Daoy (cell line): ENCODE measurements at places on chromosomes 4 and X.
A peak's percentile ranks its signal among the peaks of the same experiment; 100 is the strongest.

- DNase-seq = no peak
These were observed 162.8 kb downstream of the PPP1R2C start for GRCh38 chrX:42615161-42615563.

DNA sequence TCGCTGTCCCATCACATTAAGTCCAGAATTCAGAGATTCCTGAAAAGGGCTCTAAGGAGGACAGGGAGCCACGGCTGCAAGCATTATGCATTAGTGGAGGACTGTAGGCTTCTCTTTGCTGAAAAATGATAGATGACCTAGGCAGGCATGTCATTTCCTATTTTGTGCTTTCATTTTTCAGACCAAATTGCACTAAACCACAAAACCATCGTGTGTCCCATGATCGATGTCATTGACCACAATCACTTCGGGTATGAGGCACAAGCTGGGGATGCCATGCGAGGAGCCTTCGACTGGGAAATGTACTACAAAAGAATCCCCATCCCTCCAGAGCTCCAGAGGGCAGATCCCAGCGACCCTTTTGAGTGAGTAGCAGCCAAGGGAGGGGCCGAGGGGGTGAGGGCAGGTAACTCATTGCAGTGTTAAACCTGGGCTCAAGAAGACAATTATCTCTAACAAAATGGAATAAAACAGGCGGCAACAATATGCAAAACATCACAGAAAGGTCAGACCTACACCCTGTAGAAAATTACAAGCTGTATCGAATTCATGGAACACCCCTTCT, 355.2 kb upstream of the GALNT7 start:
- DNase-seq = no peak

DNA sequence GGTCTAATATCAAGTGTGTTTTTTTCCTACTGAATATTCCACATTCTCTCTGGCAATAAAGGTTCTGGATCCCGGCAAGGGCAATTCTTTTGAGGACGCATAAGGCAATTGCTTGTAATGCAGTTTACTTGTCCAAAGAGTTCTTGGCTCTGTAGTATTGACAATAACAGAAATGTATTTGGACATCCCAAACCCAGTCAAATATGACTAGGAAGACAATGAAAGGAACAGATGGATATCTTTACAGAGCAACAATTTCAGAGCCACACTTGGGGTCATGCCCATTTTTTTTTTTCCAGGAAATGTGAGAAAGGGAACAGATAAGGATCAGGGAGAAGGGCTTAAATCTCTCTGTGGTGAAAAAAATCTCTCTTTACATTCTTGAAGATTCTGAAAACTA, 12.2 kb downstream of the GK2 start:
- no peak for DNase-seq

DNA sequence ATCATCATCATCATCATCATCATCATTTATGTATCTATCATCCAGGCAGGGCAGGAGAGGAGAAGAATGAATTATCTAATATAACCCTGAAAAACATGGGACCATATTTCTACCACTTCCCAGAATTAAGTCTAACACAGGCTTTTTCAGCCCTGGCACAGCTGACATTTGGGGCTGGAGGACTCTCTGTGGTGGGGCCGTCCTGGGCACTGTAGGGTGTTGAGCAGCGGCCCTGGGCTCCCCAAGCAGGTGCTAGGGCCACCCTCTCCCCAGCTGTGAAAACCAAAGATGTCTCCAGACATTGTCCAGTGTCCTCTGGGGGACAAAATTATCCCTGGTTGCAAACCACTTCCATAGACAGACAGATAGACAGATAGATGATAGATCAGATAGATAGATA, 288.4 kb downstream of the CRLF2 start:
- no peak for DNase-seq

GRCh38 chrX:116272322-116272721, 101.8 kb downstream of the AGTR2 start:
- DNase-seq = no peak

DNA sequence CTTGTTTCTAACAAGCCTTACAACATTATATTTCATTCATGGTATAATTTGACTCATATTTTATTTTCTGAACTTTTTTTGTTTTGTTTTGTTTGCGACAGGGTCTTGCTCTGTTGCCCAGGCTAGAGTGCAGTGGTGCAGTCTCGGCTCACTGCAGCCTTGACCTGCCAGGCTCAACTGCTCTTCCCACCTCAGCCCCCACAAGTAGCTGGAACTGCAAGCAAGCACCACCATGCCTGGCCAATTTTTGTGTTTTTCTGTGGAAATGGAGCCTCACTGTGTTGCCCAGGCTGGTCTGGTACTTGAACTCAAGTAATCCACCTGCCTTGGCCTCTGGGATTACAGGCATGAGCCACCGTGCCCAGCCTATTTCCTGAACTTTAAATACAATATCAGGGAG, 42.5 kb downstream of the GRID2 start:
- no peak for DNase-seq

DNA sequence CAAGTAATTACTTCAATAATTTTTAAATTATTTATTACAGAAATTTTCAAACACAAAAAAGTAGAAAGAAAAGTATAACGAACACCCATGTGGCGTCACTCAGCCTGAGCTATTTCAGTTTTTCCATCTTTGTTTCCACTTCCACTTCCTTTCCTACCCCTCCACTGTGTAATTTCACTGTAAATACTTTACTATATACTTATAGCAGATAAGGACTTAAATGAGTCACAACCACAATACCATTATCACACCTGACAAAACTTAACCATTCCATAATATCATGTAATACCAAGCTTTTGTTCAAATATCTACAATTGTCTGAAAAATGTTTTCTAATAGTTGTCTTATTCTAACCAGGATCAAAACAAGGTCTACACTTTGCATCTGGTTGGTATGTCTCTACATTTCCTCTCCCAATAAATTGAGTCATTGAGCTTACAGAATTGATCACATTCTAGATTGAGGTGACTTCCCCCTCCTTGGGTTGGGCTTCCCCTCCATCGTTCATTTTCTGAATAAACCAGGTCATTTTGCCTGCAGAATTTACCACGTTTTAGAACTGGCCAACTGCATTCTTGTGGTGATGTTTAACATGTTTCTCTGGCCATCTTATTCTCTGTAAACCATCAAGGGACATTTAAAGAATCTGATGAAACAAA, 48.7 kb downstream of the ATP10D start:
- DNase-seq = no peak

DNA sequence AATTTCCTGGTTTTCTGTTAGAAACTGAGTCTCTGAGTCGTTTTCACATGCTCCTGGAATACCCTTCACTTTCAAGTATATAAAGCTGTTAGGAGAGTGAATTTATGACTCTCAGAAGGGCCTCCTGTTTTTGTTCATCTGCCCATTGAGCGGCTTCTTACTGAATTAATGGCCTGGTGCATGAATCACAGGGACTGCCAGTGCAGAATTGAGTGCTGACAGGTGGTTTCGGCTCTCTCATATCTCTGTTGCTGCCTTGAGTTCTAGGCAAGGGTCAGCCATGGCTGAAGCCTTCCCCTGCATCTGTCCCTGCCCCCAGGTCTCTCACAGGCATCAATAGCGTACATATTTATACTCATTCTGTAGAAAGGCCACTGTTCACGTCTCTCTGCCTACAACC, 22.7 kb upstream of the SEPSECS start:
- no peak for DNase-seq

DNA sequence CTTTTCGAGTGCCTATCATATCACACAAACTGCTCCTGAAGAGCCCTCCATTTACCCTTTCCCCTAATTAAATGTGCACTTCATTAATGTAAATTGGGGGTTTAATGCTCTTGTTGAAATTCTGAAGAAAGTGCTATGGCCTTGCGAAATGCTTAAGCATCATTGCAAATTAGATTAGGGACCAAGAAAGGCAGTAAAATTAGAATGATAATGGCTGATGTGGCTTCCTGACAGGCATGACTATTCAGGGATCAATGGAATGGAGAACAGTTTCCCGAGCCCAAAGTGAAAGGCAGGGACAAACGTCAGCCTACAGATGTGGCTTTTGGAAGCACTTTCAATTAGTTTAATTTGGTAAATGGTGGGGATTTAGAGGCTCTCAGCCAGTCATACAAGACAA, 120.1 kb downstream of the NKX6-1 start:
- DNase-seq = no peak

GRCh38 chr4:150096625-150097024, 18.4 kb downstream of the DCLK2 start:
- DNase-seq = no peak

DNA sequence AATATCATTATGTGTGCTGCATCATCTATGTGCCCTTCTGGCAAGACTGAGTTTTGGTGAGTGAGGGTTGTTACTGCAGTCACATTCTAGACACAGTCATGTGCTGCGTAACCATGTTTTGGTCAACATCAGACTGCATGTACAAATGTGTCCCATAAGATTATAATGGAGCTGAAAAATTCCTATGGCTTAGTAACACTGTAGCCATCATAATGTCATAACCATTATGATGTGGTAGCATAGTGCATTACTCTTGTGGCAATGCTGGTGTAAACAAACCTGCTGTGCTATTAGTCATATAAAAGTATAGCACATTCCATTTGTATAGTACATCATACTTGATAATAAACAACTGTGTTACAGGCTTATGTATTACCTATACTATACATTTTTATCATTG, 198.1 kb upstream of the NUDT6 start:
- no peak for DNase-seq

- peak; percentile 23 for DNase-seq
These were observed 599.3 kb downstream of the SPRY1 start for GRCh38 chr4:123995936-123996335.

DNA sequence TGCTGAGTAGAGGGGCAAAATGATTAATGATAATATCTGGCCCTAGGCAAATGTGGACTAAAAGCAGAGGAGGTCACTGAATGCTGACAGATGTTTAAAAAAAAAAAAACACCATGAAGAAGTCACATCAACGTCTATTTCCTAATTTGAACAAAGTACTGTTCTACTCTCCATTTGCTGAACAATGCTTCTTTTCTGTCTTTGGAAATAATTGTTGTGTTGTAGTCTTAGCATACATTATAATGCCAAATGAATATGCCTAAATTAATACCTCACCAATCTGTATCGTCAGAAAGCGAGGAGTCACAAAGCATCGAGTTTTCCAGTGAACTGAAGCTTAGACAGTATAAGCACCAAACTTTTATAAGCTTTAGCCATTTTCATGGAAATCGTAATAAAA, 140.9 kb upstream of the JADE1 start:
- DNase-seq = no peak

- no peak for DNase-seq
These were observed 29.8 kb upstream of the CCNG2 start for GRCh38 chr4:77127215-77127614.

- no peak for DNase-seq
These were observed 15.9 kb upstream of the TADA2B start for GRCh38 chr4:7027284-7027683.

DNA sequence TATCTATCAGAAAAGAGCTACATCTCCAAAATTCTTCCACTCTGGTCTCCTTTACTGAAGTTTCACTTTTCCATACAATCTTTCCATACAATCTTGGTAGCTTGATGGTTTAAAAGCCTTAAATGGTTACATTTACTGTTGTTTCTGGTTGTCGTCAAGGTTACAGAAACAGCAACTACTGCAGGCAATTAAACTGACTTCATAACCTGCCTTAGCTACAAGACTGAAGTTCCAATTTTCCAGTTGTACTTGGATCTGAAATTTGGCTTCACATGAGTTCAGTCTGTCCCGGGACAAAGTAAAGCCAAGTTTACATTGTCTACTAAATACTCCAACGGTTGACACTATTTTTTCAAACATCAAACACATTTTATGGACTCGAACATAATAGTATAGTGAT, 326.4 kb downstream of the ANKRD50 start:
- DNase-seq = no peak

- DNase-seq = no peak
These were observed 45.3 kb downstream of the FAT4 start for GRCh38 chr4:125359960-125360634.

DNA sequence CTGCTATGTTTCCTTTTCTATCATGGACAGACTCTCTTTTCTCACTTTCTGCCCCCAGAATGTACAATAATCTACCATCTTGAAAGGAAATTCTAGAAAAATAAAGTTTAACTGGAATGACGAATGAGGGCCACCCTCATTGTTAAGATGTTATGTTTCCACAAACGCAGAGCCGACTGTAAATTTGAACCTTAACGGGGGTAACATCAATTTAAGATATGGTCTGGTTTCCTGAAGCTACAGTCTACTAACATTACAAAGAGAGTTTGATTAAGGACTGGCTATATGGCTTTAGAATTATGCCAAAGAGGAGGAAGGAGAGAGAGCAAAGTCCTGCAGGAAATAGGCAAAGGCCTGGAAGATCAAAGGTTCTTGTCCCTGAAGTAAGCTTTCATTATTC, 227.2 kb downstream of the USP46 start:
- no peak for DNase-seq

- DNase-seq = no peak
These were observed 22.3 kb downstream of the RBMX start for GRCh38 chrX:136858007-136858756.

GRCh38 chr4:146567396-146567795, 45.7 kb upstream of the SLC10A7 start:
- no peak for DNase-seq

DNA sequence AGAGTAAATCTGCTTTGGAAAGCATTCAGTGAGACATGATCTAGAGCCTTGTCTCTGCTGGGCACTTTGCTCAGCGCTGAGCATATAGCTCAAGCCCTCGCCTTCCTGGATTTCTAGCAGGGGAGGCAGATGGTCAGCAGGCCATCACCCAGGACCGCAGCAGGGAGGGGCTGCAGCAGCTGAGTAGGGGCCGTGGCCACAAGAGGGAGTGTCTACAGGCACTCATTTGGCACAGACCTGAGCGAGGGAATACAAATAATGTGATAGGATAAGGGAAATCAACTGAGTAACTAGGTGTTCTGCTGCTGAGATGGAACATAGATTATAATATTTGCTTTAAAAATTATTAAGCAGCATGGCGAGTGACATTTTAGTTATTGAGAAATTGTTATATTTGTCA, 30.2 kb downstream of the OFD1 start:
- DNase-seq = no peak

DNA sequence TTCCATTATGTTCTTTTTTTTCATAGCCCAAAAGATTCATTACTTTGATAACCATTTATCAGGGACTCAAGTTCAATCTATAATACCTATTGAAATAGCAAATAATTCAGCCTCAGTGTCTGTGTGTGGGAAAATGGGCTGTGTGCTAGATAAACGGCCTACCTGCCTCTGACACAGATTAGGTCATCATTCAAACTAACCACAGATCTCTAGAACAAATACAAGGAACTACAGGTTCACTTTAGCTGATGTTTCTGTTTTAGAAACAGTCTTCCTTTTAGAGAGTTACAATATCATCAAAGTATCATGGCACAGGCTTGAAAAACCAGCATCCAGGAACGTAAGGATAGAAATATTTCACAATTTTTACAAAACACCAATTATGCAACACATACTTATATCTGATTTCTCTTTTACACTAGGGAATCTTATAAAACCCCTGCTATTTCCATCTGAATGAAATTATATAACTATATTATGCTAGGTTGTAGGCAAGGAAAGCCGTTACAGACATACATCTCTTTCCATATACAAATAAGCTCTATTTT, 56.6 kb upstream of the MAB21L2 start:
- no peak for DNase-seq
